ENCODE measurements at places on chromosomes 5 and 9.
A peak's percentile ranks its signal among the peaks of the same experiment; 100 is the strongest.

DNA sequence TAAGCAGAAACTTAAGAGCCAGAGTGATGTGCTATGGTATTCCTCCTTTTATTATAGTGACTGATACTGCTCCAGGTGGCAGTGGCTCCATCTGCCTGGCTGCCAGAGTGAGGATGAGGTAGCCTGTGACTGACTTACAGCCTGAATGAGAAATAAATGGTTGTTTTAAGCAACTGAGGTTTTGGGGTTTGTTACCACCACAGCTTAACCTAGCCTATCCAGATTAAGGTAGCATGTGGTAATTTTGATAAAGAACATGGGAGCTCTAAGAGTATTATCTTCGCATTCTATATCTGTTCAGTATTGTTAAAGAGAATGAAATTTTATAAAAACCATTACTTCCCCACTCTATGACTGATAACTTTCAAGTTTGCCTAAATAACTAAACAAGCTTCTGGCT is 39.0 kb downstream of the GOLPH3 start:
- DNase-seq: no peak

DNA sequence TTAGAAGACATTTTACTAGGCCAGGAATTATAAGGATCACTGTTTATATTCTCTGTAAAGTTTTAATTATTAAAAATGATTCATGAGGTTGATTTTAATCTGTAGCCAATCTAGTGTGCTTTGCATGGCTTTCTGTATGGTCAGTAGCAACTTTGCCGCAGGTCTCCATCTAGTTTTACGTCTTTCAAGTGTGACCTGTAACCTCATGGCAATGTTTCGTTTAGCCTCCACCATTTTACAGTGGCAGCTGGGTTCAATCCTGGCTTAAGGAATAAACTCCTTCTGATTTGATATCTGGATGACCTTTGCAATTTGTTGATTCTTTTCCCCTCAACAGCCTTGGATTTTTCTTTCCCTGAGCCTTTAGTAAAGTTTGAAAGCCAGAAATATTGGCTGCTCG is 434.5 kb upstream of the CDH9 start:
- no peak for DNase-seq

DNA sequence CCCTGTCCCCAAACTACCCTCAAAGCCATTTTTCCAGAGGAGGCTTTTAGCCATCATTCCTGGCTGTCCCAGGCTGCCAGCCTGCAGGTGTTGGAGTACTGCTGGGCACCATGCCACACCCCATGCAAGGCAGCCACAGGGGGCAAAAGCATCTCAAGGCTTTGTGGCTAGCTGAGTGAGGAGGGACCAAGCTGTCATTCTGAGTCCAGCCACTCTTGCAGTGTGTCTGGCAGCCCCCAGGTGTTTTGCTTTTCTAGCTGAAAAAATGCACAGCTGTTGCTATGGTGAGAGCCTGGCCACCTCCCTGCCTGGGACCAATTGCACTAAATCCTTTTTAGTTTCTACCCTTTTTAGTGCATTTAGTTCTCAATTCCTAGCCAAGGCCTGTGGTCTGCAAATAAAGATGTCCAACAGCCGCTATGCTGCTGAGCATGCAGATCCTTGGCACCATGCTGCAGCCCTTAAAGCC is 50.4 kb upstream of the PTGS1 start:
- no peak for DNase-seq

GRCh38 chr9:16626577-16627130 is 243.8 kb downstream of the BNC2 start:
- DNase-seq: no peak

DNA sequence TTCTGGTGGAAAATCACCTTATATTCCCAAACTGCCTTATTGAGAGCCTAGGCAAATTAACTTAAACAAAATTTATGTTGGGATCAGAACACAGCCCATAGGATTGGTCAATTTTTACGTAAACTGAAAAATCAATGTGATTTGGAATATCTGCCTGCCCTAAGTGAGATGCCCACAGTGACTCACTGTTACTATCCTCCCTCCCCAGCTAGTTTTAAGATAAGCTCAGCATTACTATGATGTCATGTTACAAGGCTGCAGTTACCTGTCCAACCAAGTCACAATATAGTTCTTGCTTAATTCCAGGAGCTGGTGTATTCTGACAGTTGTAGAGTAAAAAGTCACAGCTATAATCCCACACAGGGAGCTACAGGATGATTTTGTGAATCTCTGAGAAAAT is 23.1 kb downstream of the SKP1 start:
- DNase-seq: no peak

DNA sequence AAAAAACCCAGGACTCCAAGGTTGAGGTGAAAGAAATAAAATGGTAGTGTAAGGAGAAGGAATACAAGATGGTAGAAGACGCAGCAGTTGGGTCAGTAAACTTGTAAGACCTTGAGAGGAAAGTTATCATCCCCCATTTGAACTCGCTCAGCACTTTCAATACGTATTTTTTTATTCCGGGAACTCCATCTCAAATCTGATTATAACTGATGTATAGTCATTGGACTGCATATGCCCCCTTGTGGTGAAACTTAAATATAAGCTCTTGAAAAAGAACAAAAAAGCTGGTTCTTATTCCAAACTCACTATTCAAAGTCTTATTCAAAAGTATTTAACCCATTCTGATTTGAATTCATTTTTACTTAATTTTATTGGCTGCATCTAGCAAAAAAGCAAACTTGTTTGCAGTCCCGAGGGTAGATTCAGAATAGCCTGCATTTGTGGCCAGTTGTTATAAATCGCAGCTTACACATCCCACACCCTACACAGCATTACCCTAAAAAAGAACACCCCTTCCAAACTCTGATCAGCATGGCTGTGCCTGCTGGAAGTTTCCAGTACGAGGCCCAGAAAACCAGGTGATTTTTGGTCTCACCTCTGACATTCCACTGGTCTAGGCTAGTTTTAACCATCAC is 118.0 kb downstream of the ESM1 start:
- DNase-seq: peak; percentile 57

GRCh38 chr9:12882430-12882829 is 107.6 kb downstream of the LURAP1L start:
- DNase-seq: no peak

- DNase-seq: peak; percentile 51
These were observed 6.9 kb upstream of the SLC12A7 start for GRCh38 chr5:1118738-1119137.

GRCh38 chr9:130192382-130192999 is 20.3 kb downstream of the NCS1 start:
- DNase-seq: peak; percentile 34

- no peak for DNase-seq
These were observed 82.4 kb downstream of the IQGAP2 start for GRCh38 chr5:76485511-76485910.

- DNase-seq: no peak
These were observed 34.0 kb downstream of the GAPVD1 start for GRCh38 chr9:125295657-125296056.

GRCh38 chr5:172506921-172507320 is 52.6 kb upstream of the SH3PXD2B start:
- no peak for DNase-seq

GRCh38 chr9:120741701-120742100 is 27.4 kb upstream of the MEGF9 start:
- DNase-seq: no peak

GRCh38 chr9:99019510-99020331 is 76.0 kb downstream of the COL15A1 start:
- DNase-seq: no peak

- no peak for DNase-seq
These were observed 119.8 kb upstream of the TBC1D2 start for GRCh38 chr9:98375138-98375726.

DNA sequence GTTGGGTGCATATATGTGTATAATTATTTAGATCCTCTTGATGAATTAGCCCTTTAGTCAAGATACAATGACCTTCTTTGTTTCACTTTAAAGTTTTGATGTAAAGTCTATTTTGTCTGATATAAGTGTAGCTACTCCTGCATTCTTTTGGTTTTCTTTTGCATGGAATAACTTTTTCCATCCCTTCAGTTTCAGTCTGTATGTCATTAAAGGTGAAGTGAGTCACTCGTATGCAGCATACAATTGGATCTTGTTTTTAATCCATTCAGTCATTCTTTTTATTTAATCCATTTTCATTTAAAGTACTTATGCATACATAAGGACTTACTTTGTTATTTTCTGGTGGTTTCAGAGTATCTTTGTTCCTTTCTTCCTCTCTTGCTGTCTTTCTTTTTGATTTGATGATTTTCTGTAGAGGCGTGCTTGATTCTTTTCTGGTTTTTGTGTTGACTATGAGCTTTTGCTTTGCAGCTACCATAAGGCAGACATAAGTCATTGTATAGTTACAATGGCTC is 36.3 kb upstream of the FAM120A start:
- no peak for DNase-seq

DNA sequence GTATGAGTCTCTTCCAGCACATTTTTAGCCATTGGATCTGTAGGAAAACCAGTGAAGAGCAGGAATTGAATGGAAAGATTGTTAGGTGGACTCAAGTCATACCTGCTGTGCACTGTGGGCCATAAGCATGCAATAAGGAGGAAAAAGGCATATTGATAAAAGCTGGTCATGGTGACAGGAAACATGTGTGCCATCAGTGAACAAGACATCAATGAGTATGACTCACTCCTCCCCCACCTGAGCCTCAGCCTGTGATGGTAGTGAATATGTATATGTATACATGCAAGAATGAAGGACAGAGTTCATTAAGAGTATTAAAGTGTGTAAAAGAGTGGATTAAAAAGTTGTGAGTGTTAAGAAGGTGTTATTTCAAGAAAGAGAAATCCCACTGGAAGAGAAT is 164.5 kb downstream of the TMEM38B start:
- DNase-seq: no peak

GRCh38 chr9:134591082-134591571 is 50.5 kb upstream of the COL5A1 start:
- no peak for DNase-seq

- DNase-seq: no peak
These were observed 576 bp downstream of the MAP1B start for GRCh38 chr5:72107901-72108201.

GRCh38 chr9:14868772-14869583 is 41.2 kb downstream of the FREM1 start:
- DNase-seq: no peak

GRCh38 chr5:153523831-153524230 is 33.4 kb downstream of the GRIA1 start:
- no peak for DNase-seq

- DNase-seq: no peak
These were observed 491.8 kb upstream of the COX7C start for GRCh38 chr5:86125731-86126601.

DNA sequence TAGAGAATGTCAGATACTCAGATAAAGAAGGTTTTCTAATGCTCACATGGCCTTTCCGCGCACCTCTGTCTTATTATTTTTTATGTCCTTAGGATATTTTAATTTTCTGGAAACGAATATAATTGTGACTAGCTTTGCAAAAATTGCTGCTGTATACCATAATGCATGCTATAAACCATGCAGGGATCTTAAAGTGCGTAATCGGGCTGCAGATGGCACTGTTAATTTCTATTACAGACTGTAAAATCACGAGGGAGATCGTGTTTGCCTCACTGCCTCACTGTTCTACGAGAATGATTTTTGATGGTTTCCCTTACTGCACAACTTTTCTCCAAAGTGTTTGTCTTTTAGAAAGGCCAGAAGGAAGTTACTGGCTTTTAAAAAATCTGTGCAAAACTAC is 356.1 kb downstream of the TUSC1 start:
- DNase-seq: no peak

DNA sequence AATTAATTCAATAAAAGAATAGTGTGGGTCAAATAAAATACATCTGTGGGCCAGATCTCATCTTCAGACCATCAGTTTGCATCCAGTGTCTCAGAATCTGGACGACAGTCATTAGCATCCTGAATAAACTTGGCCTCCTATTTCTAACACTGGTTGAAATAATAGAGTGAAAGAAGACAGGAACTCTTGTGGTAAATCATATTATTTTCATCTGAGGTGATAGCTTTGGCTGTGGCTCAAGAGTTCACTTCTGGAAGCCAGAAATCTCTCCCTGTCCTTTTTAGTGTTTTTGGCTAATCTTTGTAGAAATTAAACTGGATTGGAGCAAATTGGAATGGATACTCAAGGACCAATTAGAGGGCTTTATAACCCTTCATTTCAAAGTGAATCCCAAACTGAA is 63.4 kb upstream of the HMHB1 start:
- DNase-seq: no peak
